ENCODE measurements at places on chromosomes 1 and 21.

- no peak for DNase-seq
Measured at GRCh38 chr1:234896477-234897389, 231.9 kb downstream of the TOMM20 start.

GRCh38 chr1:18819203-18819602 is 40.3 kb downstream of the TAS1R2 start:
- no peak for DNase-seq

GRCh38 chr1:64312431-64312830 is 109.0 kb downstream of the UBE2U start:
- DNase-seq = no peak

- DNase-seq = no peak
Measured at GRCh38 chr1:232980355-232980978, 30.1 kb downstream of the NTPCR start.

GRCh38 chr1:55071477-55071876 is 32.1 kb downstream of the PCSK9 start:
- peak; percentile 72 for DNase-seq

GRCh38 chr1:47348246-47348645 is 14.7 kb downstream of the CMPK1 start:
- no peak for DNase-seq

GRCh38 chr1:19311503-19311930 is 427 bp downstream of the AKR7A2 start:
- no peak for DNase-seq

- DNase-seq = no peak
Measured at GRCh38 chr1:100924212-100924611, 28.3 kb downstream of the SLC30A7 start.

GRCh38 chr1:162310337-162310736 is 66.3 kb downstream of the SPATA46 start:
- DNase-seq = no peak

DNA sequence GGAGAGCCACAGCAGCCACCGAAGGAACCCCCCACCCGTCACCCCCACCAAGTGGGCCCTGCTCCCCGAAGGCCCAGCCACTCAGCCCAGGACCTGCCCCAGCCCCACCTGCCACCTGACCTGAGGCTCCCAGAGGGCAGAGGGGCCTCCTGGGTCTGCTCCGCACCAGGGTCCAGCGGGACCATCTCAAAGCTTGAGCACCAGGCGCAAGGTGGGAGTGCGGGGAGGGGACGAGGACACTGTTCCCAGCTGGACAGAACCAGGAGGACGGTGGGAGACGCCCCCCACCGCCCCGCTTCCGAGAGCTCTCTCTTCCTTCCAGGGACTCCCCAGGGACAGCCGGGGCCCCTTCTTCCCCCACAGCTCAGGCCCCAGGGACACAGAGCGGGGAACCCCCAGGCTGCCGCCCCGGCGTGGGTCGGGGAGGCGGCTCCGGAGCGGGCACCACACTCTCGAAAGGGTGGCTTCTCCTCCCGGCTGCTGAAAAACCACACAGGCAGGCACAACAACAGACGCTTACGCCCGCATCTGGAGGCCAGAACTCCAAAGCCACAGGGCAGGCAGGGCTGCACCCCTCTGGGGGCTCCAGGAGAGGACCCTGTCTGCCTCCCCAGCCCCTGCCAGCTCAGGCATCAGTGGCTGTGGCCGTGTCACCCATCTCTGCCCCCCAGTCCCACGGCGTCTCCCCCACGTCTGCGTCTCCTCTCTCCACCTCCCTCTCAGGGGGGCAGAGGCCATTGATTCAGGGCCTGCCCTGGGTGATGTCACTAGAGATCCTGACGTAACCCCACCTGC is 1.9 kb upstream of the TTLL10 start:
- DNase-seq = no peak

- no peak for DNase-seq
Measured at GRCh38 chr1:99917214-99917613, 52.6 kb upstream of the SLC35A3 start.

- DNase-seq = peak; percentile 34
Measured at GRCh38 chr1:89627596-89627962, 5.3 kb upstream of the LRRC8C start.

- no peak for DNase-seq
Measured at GRCh38 chr1:12174924-12175810, 8.4 kb downstream of the TNFRSF1B start.

- no peak for DNase-seq
Measured at GRCh38 chr1:110508028-110508940, 10.7 kb downstream of the KCNA10 start.

GRCh38 chr1:201585093-201585483 is 46.2 kb downstream of the NAV1 start:
- no peak for DNase-seq

DNA sequence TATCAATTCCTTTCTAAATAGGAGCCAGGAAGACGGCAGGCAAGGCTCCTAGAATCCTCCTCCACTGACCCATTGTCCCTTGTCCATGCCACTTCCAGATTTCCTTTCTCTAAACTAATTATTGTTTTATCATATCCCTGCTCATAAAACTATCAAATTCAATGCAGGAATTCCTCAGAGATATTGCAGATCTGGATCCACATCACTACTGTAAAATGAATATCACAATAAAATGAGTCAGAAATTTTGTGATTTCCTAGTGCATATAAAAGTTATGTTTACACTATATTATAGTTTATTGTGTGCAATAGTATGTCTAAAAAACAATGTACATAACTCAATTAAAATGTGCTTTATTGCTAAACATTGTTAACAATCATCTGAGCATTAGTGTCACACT is 498.7 kb upstream of the NEGR1 start:
- DNase-seq = no peak

- no peak for DNase-seq
Measured at GRCh38 chr1:223001653-223002634, 141.1 kb downstream of the TLR5 start.

DNA sequence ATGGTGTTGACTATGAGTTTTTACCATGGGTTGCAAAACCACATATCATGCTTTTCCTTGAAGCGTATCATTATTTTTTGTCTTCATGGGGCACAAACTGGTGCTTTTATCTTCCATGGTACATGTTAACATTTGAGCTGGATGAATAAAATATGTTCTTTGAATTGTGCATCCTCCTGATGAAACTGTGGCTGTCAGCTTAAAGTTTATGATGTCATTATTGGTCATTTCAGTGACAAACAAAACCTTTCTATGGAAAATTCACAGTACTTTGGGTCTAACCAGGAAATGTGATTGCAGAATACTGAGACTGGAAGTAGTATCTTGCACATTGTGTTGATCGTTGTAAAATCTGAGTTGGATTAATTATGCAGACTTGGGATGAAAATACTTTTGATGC is 291.7 kb upstream of the ZRANB2 start:
- DNase-seq = no peak

DNA sequence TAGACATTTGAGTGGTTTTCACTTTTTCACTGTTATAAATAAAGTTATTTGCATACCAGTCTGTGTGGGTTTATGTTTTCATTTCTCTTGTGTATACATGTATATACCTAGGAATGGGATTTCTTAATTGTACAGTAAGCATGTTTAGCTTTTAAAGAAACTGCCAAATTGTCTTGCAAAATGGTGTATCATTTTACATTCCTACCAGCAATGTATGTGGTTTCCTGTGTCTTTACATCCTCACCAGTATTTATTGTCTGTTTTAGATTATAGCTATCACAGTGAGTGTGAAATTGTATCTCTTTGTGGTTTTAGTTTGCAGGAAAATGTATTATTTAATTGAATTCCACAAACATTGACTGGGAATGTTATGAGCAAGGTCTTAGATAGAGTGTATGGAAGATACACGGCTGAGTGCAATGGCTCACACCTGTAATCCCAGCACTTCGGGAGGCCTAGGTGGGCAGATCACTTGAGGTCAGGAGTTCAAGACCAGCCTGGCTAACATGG is 57.3 kb downstream of the MACF1 start:
- DNase-seq = no peak

DNA sequence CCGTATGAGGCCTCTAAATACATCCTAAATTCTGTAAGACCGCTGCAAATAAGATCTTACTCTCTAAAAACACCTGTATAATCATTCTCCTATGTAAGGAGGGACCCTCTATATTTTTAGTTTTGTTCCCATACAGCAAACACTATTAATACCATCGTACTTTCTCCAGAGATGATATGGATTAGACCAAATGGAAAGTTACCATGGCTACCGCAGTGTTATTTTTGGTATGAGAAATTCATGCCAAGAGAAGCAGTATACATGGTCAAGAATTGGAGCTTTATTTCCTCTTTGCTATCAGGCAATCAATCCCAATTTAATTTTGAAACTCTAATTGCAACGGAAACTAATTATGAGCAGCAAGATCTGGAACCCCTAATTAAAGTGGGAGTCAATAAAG is 70.0 kb downstream of the BCAR3 start:
- DNase-seq = no peak

DNA sequence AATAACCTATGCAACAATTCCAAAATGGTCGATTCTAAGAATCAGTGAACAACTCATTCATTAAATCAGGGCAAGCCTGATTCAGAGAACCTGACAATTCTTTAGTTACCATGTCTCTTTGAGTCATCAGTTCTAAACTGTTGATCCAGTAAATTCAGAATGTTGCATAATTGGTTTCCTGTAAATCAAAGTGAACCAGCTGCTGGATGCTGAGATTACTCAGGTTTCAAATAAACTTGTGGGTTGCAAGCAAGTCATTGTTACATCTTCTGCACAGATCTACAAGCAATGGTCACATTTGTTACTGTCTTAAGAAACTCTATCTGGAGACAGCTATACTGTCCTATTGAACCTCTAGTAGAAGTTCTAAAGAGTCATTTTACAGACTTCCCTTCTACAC is 16.5 kb downstream of the PLA2G2D start:
- DNase-seq = no peak

DNA sequence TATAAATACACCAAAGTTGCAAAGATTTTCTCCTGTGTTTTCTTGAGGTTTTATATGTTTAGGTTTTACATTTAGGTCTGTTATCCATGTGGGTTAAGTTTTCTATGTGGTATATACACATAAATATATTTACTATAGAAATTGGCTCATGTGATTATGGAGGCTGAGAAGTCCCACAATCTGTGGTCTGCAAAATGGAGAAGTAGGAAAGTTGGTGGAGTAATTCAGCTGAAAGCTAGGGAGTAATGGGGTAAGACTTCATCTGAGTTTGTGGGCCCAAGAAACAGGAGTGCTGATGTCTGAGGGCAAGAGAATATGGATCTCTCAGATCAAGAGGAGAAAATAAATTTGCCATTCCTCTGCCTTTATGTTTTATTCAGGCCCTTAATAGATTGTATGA is 146.0 kb downstream of the GPATCH2 start:
- no peak for DNase-seq
